ENCODE measurements at places on chromosomes 1 and 21.

DNA sequence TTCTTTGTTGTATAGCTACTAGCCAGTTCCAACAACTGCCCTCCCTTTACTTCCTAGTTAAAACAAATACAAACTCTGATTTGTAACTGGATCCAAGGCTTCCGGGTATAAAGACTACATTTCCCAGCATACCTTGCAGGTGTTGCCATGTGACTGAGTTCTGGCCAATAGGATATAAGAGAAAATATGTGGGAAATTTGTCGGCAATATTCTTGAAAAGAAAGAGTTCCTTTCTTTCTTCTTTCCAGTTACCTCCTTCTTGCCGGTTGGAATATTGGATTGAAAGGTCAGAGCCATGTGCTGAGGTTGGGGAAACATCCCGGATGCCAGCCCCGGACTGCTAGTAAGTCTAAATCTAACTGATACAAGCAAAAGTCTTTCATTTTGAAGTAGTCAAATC lies 23.0 kb upstream of the ZBTB40 start:
- DNase-seq = peak; percentile 39

DNA sequence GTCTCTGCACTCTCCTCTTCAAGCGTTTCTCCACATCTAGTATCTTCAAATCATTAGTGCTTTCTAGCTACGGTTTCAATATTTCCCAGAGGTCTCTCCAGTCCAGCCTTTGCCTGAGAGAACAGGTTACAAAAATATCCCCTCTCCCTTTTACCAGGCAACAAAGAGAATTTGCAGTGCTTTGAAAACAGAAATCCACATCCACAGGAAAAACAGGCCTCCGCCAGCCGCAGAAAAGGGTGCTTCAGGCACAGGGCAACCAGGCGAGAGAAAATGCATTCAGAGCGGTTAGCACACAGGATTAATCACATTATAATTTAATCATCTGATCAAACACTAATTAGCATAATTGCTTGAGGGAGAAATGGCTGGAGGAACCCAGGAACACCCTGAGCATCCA lies 13.8 kb downstream of the DSCAM start:
- no peak for DNase-seq

- no peak for DNase-seq
Observed at GRCh38 chr1:194225821-194226220, 1039.4 kb upstream of the B3GALT2 start.

DNA sequence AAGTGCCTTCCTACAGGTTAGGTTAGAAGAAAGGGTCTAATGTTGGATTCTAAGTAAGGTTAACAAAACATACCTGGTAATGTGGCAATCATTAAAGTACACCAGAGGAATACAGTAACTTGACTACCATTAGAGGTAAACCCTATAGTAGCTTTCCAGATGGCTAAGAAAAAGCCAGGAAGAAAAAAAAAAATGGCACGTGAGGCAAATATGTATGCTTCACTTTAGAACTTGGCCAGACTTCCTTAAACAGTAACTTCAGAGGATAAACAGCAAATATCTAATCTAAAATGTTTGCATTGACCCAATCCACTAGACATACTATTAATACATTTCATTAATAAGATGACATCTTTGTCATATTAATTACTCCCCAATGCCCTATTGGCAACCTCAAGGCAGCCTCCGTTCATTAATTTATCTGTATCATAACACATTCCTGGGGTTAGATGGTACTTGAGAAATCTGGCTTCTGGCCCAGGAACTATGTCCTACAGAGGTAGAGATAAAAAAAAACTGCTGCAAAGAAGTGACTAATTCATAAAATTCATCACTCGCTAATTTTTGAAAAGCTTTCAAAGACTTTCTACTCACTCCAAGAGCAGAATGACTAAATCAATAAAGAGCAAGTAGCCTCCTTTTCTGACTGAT lies 5.8 kb downstream of the DCAF8 start:
- no peak for DNase-seq

GRCh38 chr1:180791806-180792205 lies 120.9 kb upstream of the KIAA1614 start:
- no peak for DNase-seq

GRCh38 chr1:54376430-54377039 lies 29.7 kb downstream of the SSBP3 start:
- DNase-seq = no peak

GRCh38 chr1:55699228-55699627 lies 484.1 kb upstream of the USP24 start:
- no peak for DNase-seq

DNA sequence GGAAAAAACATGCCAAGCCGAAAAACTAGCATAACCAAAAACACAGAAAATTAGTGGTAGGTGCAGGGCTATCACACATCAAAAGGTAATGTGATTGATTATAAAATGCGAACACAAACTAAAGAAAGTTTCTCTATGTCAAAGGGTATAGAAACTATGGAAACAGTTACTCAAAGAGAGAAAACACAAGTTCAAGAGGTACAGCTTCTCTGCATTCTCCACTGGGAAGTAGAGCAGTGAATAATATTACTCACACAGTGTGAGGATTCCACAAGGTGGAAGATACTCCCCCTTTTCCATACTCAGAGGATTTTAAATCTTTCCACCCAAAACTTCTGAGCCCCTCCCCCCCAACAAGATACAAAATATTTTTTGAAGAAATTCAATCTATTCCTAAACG lies 18.6 kb downstream of the AKT3 start:
- DNase-seq = no peak

- no peak for DNase-seq
Observed at GRCh38 chr1:221099747-221100595, 220.7 kb downstream of the HLX start.

GRCh38 chr1:229117664-229118300 lies 153.1 kb upstream of the RAB4A start:
- DNase-seq = no peak

DNA sequence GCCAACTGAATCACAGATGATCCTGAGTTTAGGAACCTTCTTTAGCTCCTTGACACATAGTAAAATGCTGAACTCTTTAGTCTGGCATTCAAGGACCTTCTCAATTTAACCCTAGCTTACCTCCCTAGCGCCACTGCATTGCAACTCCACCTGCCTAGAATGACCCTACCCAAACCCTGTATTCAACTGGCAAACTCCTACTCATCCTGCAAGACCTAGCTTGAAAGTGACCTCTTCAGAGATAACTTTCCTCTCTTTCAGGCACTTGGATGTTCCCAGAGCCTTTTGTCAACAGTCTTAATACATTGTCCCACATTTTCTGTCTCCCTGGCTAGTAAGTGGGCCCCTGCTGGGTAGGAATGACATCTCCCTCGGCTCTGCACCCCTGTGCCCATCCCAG lies 19.7 kb downstream of the TRIM62 start:
- no peak for DNase-seq

GRCh38 chr21:25421321-25422028 lies 185.8 kb downstream of the MRPL39 start:
- DNase-seq = peak; percentile 42

GRCh38 chr1:67832737-67833601 lies at the start of gene GNG12:
Gene GNG12 (minus strand): TSS chr1:67833467. CDS start chr1:67707686, 125,781 bp downstream.
- DNase-seq = no peak

DNA sequence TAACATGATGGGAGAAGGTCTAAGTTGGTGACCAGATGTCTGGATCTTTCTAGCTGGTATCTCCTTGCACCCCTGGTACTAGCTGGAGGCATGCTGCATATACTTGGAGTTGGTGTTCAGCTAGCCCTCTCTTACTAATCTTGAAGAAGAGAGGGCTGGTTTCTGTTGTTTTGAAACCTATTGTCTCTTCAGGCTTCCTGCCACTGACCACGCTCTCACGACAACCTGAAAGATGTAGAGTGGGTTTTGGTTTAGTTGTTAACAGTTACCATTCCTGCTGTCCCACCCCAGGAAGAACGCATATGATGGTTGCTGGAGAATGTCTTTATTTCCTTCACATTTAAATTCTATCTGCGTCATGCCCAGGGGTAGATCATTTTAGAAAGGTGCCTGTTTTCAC lies 3.6 kb downstream of the MAN1C1 start:
- DNase-seq = no peak

- DNase-seq = no peak
Observed at GRCh38 chr1:42835422-42835821, 11.0 kb upstream of the ZNF691 start.

GRCh38 chr1:23889074-23889473 lies 21.0 kb upstream of the FUCA1 start:
- no peak for DNase-seq

- DNase-seq = no peak
Observed at GRCh38 chr1:27652111-27652864, 17.3 kb upstream of the FGR start.

- peak; percentile 60 for DNase-seq
Observed at GRCh38 chr1:208235982-208236761, 8.0 kb downstream of the PLXNA2 start.

DNA sequence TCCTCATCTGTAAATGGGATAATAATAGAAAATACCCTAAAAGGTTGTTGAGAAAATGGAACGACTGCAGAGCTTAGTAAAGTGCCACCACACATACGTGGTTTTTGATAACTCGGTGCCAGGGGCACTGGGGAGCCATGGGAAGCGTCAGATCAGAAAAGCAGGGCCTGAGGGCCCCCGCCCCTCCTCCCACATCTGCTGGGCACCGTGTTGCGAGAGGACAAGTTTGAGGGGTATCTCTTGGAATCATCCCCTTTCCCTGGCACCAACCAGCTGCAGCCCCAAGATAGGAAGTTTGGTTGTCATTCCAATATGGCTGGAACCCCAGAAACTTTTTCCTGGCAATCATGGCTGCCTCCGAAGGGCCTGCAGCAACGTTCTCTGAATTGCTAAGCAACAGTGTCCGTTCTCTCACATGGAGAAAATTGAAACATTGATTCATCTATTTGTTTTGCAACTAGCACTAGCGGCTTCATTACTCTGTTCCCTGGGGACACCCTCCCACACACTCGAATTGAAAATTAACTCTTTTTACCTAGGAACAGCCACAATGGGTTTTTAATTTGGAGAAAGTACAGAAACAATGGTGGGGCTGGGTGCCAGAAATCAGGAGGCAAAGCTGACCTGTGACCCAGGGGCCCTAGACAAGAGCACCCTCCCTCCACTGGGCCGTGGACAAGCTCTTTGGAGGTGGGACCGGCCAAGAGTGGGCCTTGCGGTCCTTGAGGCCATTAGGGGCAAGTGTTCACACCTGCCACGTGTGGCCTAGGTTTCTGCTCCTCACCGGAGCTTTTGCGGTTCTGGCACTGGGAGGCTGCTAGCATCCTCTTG lies 190.0 kb upstream of the VAMP3 start:
- DNase-seq = no peak

GRCh38 chr1:112998592-112999235 lies 42.7 kb upstream of the SLC16A1 start:
- no peak for DNase-seq

DNA sequence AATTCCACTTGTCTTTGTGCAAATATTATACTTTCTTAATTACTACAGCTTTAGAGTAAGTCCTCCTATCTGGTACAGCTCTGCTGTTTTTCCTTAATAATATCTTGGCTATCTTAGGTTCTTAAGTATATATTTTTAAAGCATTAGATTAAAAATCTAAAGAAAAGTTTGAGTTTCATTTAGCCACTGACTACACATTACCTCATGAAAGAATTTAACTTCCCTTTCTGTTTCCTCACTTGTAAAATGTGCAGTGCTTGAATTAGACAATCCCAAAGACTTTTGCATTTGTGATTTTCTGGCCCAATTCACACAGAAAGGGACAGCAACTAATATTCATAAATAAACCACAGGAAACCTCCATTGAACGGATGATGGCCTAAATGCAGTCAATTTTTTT lies 126.4 kb upstream of the SAMSN1 start:
- DNase-seq = no peak

GRCh38 chr1:86868477-86868876 lies 45.4 kb downstream of the SELENOF start:
- no peak for DNase-seq

GRCh38 chr1:55993646-55994318 lies 585.6 kb downstream of the PLPP3 start:
- no peak for DNase-seq

DNA sequence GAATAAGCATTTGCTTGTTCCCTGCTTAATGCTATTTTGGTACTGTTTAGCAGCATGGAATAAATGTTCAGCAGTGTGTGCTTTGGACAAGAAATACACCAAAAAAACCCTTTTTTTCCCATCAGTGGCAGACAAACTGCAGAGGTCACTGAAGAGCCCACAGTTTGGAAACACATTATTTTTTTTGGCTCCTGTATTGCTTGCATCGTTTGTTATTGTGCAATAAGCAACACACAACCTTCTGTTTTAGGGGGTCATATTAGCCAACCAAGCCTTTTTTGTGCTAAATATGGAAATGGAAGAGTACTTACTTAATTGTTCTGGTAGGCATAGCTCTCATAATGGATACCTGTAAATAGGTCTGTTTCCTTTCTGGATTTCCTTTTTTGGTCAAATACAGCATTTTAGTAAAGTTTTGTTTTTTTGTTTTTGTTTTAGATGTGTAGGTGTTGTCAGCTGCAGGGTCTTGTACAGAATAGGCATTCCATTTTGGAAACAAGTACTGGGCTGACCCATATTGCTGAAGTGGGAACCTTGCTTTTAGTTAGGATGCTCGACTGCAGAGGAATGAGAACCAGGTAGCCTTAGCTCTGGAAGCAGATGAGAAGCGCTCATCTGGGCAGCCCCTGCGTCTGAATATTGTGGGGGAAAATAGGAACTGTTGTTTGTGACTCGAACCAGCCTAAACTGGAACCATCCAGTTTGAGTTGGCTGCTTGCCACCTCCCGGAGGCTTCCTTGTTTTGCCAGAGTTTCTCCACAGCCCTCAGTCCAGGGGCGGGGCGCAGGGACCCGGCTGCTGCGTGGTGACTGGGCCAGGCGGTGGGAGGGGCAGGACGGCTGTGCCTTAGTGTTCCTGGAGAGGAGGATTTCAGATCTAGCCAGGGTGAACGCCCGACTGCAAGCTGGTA lies 38.4 kb downstream of the SPEN start:
- peak; percentile 92 for DNase-seq

DNA sequence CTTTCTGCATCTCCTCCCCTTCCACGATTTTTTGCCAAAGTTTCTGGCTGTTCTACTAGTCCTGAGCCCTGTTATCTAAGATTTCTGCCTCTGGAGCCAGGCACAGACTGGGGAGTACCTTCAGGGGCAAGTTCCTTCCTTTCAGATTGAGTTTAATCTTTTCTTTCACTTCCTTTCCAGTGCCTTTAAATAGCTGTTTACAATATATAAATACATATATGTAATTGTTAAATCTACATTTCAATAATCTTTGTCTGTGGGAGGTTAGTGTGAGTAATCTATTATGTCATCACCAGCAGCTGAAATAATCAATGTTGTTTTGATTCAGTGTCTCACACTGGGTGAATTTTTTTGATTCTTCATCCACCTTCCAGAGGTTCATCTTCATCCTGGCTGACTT lies 31.8 kb downstream of the DIPK1A start:
- DNase-seq = no peak

- DNase-seq = no peak
Observed at GRCh38 chr21:41589131-41589530, 81.2 kb upstream of the TMPRSS2 start.

Data from GDM1 (cell line).